CD4-positive, alpha-beta T cell (primary cell): ENCODE measurements at places on chromosomes 16 and 17.

DNA sequence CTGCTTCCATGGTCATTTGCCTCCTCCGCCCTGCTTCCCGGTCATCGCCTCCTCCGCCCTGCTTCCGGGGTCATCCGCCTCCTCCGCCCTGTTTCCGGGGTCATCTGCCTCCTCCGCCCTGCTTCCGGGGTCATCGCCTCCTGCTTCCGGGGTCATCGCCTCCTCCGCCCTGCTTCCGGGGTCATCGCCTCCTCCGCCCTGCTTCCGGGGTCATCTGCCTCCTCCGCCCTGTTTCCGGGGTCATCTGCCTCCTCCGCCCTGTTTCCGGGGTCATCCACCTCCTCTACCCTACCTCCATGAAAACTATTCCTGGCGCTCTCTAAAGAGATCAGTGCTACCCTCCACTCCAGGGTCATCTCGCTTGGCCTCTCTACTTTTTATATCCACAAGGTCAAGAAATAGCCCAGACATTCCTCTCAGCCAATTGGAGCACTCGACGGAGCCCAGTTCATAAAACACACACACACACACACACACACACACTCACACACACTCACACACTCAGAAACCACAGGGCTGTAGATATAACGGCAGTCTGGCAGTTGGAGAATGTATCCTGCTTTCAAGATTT lies 44.8 kb downstream of the TRARG1 start:
- no peaks in the 10 kb centered on the region for H3K4me1 ChIP-seq
- H3K36me3 ChIP-seq, result no peaks in the 10 kb centered on the region
- DNase-seq, result no peak
- no peak overlapping the region for H3K27ac ChIP-seq
- H3K27me3 ChIP-seq, result peaks cover 7% of the 10 kb centered on the region

DNA sequence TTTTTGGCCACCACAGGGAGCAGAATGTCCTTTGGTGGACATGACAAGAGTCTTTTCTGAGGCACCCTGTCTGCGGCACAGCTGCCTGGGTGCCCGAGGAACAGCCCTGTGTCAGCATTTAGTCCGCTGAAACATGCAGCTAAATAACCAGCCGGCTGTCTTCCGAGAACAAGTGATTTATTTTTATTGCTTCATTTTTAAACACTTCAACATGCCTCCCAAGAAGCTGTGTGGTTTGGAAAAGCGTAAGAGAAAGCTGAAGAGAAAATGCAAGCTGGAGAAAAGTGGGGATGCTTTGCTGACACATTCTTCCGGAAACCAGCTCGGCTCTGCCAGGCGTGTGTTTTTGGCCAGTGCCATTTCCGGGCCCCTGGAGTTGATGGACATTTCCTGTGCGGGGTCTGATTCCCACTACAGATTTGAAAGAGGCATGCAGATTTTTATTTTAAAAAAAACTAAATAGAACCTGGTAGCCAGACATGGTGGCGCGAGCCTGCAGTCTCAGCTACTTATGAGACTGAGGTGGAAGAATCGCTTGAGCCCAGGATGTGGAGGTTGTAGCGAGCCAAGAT lies 94.7 kb downstream of the SEC14L1 start:
- H3K4me1 ChIP-seq, result peaks cover 14% of the 10 kb centered on the region
- peak overlapping the region; percentile 21 for H3K4me3 ChIP-seq
- DNase-seq, result peak; percentile 13
- no peaks in the 10 kb centered on the region for H3K27me3 ChIP-seq

- peaks cover 18% of the 10 kb centered on the region for H3K36me3 ChIP-seq
- H3K4me3 ChIP-seq, result no peak overlapping the region
- no peaks in the 10 kb centered on the region for H3K27me3 ChIP-seq
These were observed 3.3 kb downstream of the MEAK7 start for GRCh38 chr16:84501077-84501735.

DNA sequence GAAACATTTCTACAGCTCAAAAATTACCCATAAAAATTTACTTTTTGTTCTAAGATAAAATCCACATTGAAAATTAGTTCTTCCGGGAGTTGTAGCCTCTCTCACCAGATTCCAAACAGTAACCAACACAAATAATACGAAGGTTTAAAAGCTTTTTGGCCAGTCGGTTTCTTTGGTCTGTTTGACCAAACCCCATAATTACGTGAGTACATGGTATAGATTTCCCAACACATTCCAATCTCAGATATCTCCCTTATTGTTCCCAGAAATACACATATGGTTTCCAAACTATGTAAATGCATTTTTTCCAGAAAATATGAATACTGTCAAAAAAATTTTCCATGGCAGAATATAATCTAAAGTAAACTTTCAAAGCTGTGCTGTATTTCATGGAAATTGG lies 722.0 kb downstream of the KCNJ2 start:
- no peaks in the 10 kb centered on the region for H3K4me1 ChIP-seq
- H3K36me3 ChIP-seq, result no peaks in the 10 kb centered on the region
- DNase-seq, result no peak
- no peak overlapping the region for H3K4me3 ChIP-seq
- H3K27me3 ChIP-seq, result no peaks in the 10 kb centered on the region
- no peak overlapping the region for H3K27ac ChIP-seq

DNA sequence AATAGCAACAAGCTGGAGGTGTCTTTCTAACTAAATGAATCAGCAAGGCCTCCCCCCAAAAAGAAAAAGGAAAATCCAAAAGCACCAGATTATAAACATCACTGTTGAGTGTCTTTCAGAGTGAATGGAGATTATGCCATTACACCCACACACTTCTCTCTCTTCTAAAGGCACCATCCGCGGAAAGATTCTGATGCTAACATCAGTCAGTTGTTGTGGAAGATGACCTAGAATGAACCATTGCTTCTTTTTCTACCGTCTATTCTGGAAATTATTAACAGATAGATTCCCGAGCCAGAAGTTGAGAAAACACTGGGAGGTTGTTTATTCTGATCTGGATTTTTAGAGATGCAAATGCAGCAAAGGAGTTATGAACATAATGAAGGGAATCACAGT lies 60.9 kb upstream of the FAM20A start:
- DNase-seq, result no peak
- H3K27ac ChIP-seq, result no peak overlapping the region
- no peaks in the 10 kb centered on the region for H3K27me3 ChIP-seq
- H3K36me3 ChIP-seq, result no peaks in the 10 kb centered on the region
- no peak overlapping the region for H3K4me3 ChIP-seq

DNA sequence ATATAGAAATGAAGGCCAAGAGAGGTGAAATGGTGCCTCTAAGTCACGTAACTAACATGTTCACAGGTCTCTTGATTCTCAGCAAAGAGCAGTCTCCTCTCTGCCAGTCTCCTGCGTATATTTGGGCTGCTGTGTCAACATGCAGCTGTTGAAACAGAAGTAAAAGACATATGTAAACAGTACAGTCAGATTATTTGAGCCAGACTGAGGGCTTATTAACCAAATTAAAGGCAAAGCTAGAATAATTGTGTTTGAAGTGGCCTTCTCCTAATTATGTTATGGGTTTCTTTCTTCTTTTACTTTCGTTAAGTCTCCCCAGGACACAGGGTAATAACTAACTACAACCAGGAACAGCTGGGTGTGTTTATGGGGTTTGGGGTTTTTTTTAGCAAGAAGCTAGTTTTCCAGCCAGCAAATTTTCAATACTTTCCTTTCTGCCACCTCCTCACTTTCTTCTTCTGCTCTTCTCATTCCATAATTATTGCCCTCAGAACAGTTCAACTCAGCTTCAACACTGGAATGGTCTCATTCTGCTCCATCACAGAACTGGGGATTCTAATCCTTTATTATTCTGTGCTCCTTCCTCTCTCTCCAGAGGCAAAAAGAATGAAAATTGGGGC lies 18.4 kb downstream of the G6PC1 start:
- no peak overlapping the region for H3K4me3 ChIP-seq
- H3K4me1 ChIP-seq, result no peaks in the 10 kb centered on the region
- no peaks in the 10 kb centered on the region for H3K36me3 ChIP-seq
- DNase-seq, result no peak
- peaks cover 3% of the 10 kb centered on the region for H3K27me3 ChIP-seq

GRCh38 chr17:49361129-49361901 lies 735 bp downstream of the ZNF652 start:
- H3K4me3 ChIP-seq, result peak overlapping the region; percentile 86
- H3K4me1 ChIP-seq, result peaks cover 38% of the 10 kb centered on the region
- H3K27me3 ChIP-seq, result no peaks in the 10 kb centered on the region
- H3K27ac ChIP-seq, result peak overlapping the region; percentile 87
- DNase-seq, result peak; percentile 77
